ENCODE measurements at places on chromosomes 5 and 9. TPM values are rescaled to one million over a fixed set of nuclear protein-coding genes. Genes with fewer than 3 reads are reported as not detected.

Gene HNRNPAB
- total RNA-seq: 89.2 TPM

DNA sequence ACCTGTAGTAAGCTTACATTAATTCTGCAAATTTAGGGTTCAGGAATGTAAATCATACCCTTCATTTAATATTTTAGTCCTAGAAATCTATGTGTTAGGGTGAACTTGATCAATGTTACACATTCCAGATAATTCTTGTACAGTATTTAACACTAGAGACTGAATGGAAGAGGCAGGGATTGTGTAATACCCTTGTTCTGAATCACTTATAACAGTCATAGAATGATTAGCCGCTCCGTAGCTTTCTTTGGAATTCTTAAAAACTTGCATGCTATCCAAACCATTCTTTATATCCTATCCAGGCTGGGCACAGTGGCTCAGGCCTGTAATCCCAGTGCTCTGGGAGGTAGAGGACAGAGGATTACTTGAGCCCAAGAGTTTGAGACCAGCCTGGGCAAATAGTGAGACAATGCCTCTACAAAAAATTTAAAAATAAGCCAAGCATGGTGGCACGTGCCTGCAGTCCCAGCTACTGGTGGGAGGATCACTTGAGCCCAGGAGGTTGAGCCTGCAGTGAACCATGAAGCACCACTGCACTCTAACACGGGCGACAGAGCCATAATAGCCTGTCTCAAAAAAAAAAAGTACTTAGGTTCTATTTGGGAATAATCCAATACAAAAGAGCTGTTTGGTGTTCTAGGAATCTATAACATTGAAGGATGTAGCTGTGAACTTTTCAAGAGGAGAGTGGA, 8.3 kb downstream of the ZNF483 start:
- no peak for DNase-seq

- no peak for DNase-seq
Measured at GRCh38 chr5:138128334-138128733, 10.9 kb downstream of the NME5 start.

Gene PIP5KL1
- total RNA-seq: 4.2 TPM

Gene CNTFR
- not detected for total RNA-seq

DNA sequence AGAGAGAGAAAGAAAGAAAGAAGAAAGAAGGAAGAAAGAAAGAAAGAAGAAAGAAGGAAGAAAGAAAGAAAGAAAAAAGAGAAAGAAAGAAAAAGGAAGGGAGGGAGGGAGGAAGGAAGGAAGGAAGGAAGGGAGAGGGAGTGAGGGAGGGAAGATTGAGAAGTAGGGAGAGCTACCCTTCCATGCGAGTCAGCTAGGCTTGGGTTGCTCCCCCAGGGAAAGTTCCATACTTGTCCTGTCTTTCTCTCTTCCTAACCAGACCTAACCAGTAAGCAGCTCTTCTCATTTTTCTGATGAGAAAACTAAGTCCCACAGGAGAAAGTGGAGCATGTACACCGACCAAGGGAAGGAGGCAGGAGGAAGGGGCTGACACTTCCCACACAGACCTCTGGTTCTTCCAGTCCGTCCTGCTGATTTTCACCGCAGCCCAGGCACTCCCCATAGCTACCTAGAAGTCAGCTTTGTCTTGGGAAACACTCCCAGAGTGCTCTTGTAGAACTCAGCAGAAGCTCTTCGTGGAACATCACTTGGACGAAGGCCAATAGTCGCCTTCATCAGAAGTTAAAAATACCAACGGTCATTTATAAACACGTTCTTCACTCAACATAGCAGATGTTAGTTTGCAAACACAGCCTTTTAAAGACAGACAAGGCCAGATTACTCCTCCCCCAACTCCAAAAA, 29.0 kb upstream of the ENTREP1 start:
- DNase-seq: no peak

Gene SPINK1
- not detected for total RNA-seq

DNA sequence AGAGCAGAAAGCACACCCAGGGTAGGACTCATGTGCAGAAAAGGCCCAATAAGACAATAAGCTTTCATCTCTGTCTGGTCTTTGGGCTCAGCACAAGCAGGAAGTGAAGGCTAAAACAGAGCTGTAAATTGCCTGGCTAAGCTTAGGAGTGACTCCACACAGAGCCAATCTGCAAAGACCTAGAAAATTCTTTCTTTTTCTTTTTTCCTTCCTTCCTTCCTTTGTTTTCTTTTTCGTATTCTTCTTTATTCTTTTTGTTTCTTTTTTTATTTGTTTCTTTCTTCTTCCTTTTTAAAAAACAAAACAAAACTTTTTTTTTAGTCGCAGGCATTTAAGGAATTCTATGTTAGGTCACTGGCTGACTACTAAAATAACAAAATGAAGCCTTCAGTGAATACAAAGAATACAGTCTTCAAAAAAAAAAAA, 12.2 kb downstream of the SLC35A4 start:
- no peak for DNase-seq

DNA sequence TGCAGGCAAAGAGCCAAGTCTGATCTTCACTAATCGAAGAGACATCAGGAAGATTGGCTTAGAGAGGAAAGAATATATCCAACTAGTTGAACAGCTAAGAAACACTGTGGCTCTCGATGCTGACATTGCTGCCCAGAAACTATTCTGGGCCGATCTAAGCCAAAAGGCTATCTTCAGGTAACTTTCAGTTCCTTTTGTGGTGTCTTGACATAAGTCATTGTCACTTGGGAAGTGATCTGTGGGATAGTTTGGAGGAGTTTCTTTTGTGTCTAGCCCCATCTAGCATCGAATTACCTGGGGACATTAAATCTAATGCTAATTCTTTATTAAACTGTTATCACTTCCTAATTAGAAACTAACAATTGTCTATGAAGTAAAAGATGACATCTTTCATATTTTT, 24.0 kb downstream of the VLDLR start:
- DNase-seq: no peak

- DNase-seq: no peak
Measured at GRCh38 chr9:137454597-137455358, 4.4 kb downstream of the NSMF start.

Gene ZFP37
- total RNA-seq: 1.7 TPM

GRCh38 chr5:158422653-158423515, 563.9 kb upstream of the CLINT1 start:
- no peak for DNase-seq

DNA sequence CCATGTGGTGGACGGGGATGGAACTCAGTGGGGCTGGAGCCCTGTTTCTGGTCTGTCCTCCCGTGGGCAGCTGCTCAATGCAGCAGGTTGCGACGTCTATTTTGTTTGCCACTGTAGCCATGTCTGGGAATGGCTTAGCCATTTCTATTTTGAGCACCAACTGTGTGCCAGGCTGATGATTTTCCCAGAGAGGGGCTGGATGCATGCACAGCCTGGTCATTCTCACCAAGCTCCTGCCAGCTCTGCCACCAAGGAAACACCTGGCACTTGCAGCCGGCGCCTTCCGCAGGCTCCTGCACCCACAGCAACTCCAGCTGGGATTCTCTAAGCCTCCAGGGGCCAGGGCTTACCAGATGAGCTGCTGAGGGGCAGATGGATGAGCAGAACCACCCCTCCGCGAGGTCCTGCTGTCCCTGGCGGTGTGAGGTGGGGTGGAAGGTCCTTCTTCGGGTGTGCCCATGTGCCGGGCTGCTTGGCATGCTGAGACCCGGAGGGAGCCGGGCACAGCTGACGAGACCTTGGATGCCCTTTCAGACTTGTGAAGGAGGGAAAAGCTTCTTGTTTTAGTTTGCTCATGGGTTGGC, 151.2 kb downstream of the RXRA start:
- no peak for DNase-seq

DNA sequence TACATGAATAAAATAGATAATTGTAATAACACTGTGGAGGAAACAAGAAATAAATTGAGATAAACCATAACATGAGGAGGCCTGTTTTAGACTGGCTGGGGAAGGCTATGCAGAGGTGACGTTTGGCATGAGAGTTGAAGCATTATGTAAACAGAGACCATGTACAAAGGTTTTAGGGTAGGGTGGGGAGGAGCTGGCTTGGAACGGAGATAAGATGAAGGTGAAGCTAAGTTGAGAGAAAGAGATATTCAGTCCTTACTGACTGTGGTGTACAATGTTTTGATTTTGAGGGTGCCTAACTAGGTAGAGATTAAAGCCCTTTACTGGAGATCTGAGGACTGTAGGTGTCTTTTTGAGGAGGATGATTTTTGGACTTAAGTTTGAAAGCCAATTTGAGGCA, 17.8 kb downstream of the MAN2A1 start:
- no peak for DNase-seq

Gene TAF9
- 50.0 TPM for total RNA-seq

- no peak for DNase-seq
Measured at GRCh38 chr5:79890119-79890929, 100.7 kb downstream of the MTX3 start.

- DNase-seq: no peak
Measured at GRCh38 chr5:9401786-9402472, 143.9 kb downstream of the SEMA5A start.

DNA sequence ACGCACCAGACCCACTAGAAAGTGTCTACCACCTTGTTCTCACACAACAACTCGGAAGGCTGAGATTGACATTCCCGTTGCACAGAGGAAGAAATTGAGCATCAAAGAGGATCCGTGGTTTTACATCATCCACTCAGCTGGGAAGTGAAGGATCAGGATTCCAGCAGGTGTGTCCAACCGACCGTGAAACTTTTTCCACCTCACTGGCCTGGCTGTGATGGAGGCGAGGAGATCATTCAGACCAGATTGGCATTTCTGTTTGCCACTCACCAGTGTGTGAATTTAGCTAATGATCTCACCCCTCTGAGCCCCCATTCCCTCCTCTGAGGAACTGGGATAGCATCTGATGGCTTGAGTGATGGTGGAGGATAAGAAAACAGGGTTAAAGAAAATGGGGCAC, 46.7 kb upstream of the CPLX2 start:
- DNase-seq: no peak

GRCh38 chr9:130040984-130041647, 1.9 kb downstream of the FNBP1 start:
- no peak for DNase-seq

- DNase-seq: no peak
Measured at GRCh38 chr5:91706785-91707520, 323.8 kb upstream of the ARRDC3 start.

DNA sequence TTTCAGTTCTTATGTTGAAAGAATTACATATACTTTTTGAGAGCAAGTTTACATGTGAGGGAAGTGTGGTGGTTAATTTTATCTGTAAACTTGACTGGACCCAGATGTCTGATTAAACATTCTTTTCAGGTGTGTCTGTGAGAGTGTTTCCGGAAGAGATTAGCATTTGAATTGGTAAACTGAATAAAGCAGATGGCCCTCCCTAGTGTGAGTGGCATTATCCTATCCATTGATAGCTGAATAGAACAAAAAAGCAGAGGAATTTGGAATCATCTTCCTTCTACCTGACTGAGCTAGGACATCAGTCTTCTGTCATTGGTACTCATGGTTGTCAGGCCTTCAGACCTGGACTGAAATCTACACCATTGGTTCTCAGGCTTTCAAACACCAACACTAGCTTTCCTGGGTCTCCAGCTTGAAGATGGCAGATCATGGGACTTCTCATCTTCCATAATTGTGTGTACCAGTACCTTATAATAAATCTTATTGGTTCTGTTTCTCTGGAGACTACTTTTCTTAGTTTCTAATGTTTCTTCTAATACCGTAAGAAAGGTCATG, 36.6 kb downstream of the NREP start:
- no peak for DNase-seq

DNA sequence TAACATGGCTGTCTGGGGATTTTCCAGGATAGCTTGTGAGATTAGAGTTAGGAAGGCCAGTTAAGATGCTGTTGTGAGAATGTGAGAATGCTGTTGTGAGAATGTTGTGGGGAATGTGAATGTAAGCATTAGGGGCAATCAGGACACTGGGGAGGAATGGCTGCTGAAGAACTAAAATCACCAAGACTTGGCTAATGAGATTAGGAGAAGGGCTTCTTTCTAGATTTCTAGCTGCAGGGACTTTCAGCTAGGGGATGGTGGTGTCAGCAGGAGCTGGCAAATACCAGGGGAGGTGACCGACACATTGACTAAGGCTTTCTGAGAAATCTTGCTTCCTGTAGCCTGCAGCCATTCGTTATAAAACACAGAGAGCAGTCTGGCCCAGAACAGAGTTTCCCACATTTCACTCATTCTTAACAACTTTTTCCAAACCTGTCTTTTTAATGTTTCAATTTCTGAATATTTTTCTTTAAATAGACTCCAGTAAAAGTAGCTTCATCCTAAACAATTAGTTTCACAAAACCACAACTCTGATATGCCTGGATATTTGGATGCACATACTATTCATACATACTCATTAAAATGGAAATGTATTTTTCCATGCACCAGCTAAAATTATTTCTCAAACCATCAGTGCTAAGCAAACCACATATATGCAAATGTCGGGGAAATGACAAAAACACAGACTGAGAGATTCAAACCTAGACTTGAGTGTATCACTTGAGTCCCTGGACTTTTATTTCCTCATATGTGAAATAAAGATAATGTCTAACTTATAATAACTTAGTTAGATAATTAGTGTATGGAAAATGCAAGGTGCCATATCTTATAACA, 89.3 kb upstream of the TNC start:
- DNase-seq: no peak

DNA sequence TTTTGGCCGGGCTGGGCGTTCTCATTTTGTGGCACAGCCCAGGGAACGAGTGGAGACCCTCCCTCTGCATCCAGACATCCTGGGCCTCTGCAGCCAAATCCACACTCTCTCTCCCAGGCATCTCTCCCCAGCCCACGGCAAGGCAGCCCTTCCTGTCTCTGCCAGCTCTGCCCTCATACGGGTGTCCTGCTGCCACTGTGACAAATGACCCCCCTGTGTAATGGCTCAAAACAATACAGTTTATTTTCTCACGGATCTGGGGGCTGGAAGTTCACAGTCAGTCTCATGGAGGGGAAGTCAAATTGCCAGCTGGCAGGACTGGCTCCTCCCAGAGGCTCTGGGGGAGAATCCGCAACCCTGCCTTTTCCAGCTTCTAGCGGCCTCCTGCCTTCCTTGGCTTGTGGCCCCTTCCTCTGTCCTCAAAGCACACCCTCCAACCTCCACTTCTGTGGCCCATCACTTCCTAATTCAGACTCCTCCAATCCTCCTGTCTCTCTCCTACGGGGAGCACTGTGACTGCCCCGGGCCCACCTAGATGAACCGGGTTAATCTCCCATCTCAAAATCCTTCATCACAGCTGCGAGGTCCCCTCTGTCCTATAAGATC, 70.2 kb upstream of the COL5A1 start:
- DNase-seq: no peak

- no peak for DNase-seq
Measured at GRCh38 chr5:55104946-55105701, 2.7 kb downstream of the GZMA start.

Gene HCN1
- not detected for total RNA-seq

- DNase-seq: no peak
Measured at GRCh38 chr9:69877852-69878514, 57.4 kb downstream of the CFAP95 start.

GRCh38 chr9:14318934-14319580, 5.1 kb upstream of the NFIB start:
- DNase-seq: no peak
